ENCODE measurements at places on chromosomes 13 and 19.

GRCh38 chr13:78978381-78978998 lies 319.5 kb upstream of the OBI1 start:
- DNase-seq, result peak; percentile 21

DNA sequence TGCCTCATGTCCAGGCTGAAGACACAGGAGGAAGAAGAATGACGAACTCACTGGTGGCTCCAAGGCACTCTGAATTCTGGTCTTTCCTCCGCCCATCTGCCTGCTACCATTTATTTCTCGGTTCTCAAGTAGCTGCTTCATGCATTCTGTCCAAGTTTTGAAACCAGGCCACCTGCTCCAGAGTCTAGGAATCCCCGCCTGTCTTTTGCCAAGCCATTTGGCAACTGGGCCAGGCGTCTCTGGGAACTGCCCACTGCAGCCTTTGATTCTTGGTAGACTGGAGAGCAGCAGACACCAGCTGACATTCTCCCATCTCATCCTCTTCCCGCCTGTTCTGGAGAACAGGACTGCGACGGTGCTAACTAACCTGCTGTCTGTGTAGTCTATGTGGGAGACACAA lies 10.8 kb downstream of the SLC35E1 start:
- no peak for DNase-seq

- DNase-seq, result no peak
Measured at GRCh38 chr19:10971107-10971726, 10.4 kb downstream of the SMARCA4 start.

- no peak for DNase-seq
Measured at GRCh38 chr13:80033286-80033685, 307.6 kb downstream of the SPRY2 start.

DNA sequence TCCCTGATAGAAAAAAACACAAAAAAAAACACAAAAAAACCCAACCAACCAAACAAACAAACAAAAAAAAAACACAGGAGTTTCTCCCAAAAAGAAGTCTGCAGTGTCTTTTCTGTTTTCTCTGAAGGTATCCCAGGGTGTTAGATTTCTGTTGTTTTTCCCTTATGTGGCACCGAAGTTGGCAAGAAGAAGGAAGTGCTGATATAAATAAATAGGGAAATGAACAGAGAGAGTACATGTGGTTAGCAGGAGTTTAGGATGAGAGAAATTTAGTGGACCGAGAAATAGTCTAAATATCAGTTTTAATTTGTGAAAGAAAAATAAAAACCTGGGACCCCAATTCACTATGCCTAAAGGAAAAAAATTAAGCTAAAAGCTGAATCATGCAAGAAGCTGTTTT lies 287.0 kb upstream of the SGCG start:
- no peak for DNase-seq

GRCh38 chr19:30452931-30453330 lies 80.7 kb downstream of the ZNF536 start:
- DNase-seq, result no peak

GRCh38 chr13:58893396-58893795 lies 1261.9 kb downstream of the PCDH17 start:
- no peak for DNase-seq

- DNase-seq, result no peak
Measured at GRCh38 chr13:22126433-22127021, 455.7 kb downstream of the FGF9 start.

GRCh38 chr13:75788481-75788981 lies 152.4 kb downstream of the LMO7 start:
- DNase-seq, result no peak

- no peak for DNase-seq
Measured at GRCh38 chr13:97108530-97108900, 113.6 kb upstream of the MBNL2 start.

DNA sequence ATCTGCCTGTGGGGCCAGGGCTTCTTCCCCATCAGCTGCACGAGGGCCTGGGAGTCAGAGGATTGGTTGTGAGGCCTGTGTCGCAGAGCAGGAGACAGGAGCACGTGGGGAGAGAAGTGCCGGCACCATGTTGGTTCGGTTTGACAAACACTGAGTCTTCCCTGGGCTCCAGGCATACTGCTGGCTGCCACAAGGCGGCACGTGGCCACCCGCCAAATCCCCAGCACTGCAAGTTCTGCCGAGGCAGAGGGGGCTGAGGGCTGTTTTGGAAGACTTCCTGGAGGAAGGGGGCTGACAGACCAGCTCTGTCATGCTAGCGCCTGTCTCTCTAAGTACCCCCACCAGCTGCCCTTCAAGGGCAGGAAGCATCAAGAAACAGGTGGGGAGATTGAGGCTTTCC lies 9.5 kb downstream of the SHANK1 start:
- DNase-seq, result no peak

GRCh38 chr19:46355234-46356148 lies 8.6 kb downstream of the PPP5C start:
- no peak for DNase-seq

DNA sequence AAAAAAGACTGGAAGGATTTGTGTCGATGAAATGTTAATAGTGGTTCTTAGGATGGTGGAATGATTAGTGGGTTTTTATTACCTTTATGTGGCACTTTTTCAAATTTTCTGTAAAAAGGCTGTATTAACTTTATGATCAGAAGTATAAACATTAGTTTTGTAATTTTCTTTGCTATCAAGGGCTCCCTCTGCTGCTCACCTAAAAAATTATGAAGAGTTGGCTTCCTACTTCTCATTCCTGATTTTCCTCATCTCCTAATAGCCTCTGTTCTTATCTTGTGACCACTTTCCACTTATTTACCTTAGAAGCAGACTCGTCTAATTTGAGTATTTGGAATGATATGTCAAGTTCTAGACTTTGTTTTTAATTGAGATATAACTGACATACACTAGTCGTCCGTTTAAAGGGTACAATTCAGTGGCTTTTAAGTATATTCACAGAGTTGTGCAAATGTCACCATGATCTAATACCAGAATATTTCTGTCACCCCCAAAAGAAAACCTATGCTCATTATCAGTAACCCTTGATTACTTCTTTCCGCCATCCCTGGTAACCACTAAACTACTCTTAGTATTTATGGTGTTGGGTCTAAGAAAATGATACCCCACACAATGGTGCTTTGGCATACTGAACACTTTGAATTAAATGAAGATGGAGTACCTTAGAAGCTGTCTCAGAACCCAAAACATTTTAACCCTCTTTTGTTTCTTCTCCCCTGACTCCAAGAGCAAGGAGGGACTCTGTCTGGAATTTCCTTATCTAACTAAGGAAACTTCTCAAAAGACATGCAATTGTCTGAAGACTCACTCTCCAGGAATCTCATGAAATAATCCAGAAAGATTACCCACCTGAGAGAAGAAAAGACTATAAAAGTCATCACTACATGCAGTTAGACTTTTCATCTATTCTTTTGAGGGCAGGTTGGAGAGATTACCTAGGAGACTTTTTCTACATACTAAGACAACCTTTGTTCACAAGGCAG lies 311.3 kb downstream of the DLEU7 start:
- no peak for DNase-seq

DNA sequence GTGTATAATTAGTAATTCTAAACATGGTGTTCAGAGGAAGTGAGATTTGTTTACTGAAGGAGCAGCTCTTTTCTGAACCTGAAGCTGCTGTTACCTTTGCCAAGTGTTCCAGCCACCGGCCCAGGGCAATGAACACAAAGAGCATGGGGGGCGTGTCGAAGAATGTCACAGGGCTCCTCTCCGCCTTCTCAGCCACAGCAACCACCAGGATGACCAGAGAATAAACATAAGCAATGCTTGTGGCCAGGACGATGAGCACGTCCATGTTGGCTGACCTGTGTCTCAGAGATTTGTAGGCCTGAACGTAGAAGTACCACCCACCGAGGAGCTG lies 53.1 kb downstream of the ATP7B start:
- no peak for DNase-seq

Data from activated CD4-positive, alpha-beta T cell treated with anti-CD3 and anti-CD28 coated beads, Interleukin-2, amount 50 U/mL, for 24 hours (primary cell).